Panc1 (cell line): ENCODE measurements at places on chromosomes 3 and 15. TPM values are rescaled to one million over a fixed set of nuclear protein-coding genes. Genes with fewer than 3 reads are reported as not detected.

Gene SAMMSON
- not detected for total RNA-seq

Gene FOXL2
- 12.7 TPM for total RNA-seq

Gene ST6GAL1
- 3.3 TPM for total RNA-seq

Gene RYR3
- total RNA-seq: not detected

Gene MITF
- 10.8 TPM for total RNA-seq

Gene C3orf70
- 0.10 TPM for total RNA-seq

Gene GOLGA6L7
- total RNA-seq: not detected

- no peak for DNase-seq
These were observed 35.8 kb downstream of the GOLGA6L10 start for GRCh38 chr15:82313446-82313845.

- DNase-seq: no peak
These were observed 41.0 kb upstream of the SLC41A3 start for GRCh38 chr3:126124896-126125295.

DNA sequence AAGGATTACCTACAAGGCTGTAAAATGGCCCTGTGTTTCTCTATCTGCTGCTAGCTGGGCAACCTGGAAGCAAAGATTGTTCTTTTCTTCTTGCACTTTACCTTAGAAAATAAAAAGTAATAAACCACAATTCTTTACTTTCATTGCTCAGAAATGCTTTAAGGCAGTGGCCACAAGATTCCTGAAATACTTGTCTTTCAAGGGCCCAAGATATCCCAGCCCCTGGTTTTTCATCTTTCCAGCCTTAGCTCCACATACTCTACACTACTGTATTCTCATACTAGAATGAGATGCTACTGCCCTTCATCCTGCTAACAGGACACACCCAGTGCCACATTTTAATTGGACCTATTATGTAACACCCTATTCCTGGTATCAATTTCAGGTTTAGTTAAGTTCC lies 78.9 kb downstream of the GTF2E1 start:
- no peak for DNase-seq

DNA sequence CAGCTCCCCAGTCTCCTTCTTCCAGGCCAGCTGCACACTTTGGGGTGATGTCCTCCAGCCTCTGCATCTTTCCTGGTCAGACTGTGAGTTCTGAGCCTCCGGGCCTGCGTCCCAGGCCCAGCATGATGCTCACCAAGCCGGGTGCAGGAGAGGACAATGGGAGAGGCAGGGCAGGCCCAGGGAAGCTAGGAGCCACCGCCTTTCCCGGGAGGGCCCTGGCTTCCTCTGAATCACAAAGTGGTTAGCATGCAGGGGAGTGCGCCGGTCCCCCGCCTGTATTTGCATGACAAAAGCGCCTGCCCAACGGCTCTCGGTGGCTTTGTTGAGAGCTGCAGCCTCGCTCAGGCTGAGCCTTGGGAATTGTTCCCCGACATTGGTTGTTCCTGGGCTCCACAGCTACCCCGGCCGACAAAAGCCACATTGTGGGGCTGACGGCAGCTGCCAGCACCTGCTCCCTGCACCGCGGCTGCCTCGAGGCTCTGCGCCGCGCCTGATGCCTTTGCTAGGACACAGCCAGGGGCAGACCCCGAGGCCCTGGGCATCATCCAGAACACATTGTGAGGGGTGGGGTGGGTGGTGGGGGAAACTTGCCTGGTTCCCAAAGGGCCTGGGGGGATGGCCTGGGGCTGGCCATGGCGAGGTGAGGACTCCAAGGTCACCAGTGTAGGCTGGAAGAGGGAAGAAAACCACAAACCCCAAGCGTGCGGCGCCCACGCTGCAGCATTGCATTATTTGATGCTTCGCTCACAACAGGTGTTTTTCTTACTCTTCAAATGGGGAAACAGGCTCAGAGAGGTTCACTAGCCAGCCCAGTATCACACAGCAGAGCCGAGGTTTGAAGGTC lies 20.0 kb upstream of the KLF13 start:
- no peak for DNase-seq

- DNase-seq: no peak
These were observed 749.8 kb downstream of the NAALADL2 start for GRCh38 chr3:175608911-175609310.

- DNase-seq: no peak
These were observed 28.6 kb downstream of the USP4 start for GRCh38 chr3:49311283-49311682.

DNA sequence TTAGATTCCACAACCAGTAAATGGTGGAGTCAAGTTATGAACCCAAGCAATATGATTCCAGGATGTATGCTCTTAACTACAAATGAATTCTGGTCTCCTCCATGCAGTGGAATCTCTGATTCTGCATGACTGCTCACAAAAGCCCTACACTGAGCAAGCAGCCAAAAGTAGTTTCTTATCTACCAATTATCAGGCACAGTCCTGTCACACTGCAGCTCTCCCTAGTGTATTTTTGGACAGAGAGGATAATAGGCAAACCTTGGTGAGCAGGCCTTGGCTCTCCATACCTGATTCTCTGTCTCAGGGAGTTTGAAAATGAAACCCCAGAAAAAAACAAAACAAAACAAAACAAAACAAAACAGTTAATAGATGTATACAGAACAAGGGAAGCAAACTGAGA lies 3.5 kb upstream of the SSR3 start:
- no peak for DNase-seq

GRCh38 chr3:115814778-115815380 lies 191.6 kb downstream of the GAP43 start:
- DNase-seq: peak; percentile 64

DNA sequence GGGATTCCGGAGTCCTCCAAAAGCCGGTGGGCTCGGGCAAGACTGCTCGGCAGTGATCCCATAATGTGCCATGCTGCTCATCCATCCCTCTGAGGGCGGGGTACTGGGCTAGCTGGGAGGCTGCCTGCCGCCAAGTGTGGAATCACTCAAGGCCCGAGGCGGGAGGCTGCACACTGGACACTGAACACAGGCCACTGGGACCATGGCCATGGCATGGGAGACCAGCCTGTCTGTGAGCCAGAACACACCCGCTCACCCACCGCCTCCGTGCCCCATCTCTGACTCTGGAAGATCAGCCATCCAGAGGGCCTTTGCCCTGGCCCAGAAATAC lies 1.4 kb downstream of the C3orf22 start:
- DNase-seq: no peak
